NCI-H1417 treated with DMSO at 0.1 percent for 48 hours (cell line): ENCODE measurements at places on chromosomes 7 and 10.

DNA sequence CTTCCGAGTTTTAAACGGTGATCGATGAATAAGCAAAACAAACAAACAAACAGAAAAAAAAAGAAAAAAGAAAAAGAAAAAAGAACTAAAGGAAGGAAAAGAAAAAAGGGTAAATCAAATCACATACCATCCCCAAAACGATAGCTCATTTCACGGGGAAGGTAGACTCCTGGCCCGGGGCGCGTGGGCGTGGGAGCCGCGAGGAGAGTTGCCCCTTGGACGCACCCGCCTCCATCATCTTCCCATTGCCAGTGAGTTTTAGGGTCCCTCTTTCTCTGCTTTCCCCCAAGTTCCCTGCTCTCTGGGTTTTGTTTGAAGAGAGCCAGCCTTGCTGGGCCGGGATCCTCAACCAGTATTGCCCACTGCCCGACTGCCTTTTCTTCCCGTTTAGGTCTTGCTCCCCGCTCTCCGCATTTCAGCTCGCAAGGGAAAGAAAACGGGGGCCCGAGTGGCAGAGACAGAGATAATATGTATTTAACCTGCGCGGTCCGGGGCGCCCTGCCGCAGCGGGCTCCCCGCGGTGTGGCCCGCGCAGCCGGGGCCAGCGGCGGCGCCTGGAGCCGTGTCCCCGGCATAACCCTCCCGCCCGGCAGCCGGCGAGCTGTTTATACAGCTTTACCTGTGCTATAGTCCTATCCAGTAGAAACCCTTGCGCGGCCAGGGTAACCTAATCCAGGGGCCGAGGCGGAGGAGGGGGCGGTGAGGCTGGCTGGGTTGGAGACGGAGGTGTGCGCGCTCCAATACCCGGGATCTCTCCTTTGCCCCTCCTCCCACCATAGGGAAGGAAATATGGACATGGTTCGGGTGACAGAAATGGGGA lies 5.2 kb upstream of the GATA3 start:
- no peak for DNase-seq

DNA sequence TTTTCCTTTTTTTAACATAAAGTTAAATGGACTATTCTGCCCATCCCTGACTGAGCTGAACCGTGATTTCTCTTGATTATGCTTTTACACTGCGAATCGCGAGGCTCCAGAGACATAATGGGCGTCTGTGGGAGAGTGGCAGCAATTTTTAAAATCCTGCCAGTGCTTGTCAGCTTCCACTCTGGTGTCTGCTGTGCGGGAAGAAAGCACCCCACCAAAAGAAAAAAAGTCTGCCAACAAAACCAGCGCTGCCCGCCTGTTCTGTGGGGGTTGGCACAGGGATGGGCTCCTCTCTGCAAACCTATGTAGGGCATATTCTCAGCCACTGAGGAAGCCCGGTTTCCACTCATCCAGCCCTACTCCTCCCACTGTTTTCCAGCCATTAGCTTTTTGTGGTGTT lies 592.3 kb upstream of the GALNT17 start:
- no peak for DNase-seq

GRCh38 chr10:63766745-63767137 lies 245.5 kb downstream of the REEP3 start:
- DNase-seq: no peak

GRCh38 chr10:100470367-100470766 lies 7.6 kb downstream of the WNT8B start:
- DNase-seq: no peak

- DNase-seq: no peak
Observed at GRCh38 chr7:151115121-151115835, 29.0 kb downstream of the AGAP3 start.

DNA sequence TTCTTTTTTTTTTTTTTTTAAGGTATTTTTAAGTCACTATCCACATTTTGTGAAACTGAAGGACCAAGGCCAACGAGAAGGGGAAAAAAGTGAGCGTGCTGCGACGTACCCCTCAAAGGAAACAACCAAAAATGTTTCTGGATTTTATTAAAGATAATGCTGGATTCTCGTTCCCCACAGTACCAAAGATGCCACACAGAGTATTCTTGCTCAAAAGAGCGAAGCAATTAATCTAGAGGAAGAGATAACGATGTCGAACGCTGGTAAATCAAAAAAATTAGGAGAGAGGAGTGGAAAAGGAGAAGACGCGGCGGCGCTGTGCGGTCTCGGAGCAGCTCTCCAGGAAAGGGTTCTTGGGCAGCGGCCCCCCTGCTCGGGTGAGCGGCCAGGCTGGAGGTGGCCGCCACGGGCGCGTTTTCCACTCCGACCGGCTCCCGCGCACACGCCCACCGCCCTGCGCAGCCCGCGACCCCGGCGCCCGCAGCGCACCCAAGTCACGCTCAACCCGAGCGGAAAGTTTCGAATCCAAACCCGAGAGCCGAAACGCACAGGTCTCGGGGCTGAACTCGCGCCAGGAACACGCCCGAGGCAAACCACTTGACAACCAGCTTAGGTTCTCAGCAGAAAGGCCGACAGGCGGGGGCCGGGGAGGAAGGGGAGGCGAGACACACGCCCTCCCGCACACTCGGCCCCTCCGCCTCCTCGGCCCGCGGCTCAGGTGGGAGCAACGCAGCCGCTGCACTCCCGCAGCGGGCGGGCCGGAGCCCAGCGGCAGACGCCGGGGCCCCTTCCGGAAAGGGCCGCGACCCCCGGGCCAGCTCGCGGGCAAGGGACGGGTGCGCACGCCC lies 989 bp downstream of the SRPK2 start:
- DNase-seq: no peak

- DNase-seq: no peak
Observed at GRCh38 chr10:124145109-124145870, 51.9 kb upstream of the CHST15 start.

GRCh38 chr7:128191136-128191844 lies 49.8 kb upstream of the LEP start:
- DNase-seq: no peak

DNA sequence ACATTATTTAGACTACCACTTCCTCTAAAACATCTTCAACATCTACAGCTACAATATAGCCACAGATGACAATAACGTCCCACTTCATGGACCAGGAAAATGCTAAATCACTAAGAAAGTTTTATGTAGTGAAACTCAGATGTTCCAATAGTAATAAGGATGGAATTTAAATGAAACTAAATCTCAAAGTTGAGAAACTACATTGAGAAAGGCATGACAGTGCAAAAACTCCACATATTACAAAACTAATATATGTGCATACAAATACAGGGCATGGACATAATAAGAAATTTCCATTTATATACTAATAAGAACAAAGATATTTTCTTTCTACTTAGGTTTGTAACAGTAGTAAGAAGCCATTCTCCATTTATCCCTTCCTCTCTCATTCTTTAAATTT lies 31.1 kb downstream of the POT1 start:
- DNase-seq: no peak

DNA sequence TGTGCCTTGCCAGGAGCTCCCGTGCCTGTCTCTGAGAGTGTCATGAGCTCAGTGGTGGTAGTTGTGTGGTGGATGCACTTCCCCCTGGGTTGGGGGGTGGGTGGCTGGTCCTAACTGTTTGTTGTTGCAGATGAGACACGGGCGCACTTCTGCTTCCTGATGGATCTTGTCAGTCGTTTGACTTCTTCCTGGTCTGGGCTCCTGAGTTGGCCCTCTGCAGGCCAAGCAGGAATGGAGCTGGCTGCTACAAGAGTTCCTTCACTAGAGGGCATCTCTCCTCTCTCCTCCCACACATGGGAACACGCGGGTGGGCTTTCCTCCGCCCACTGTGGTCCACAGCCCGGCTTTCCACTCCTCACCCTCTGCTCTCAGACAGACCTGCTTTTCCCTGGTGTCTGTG lies 82.0 kb downstream of the BMS1 start:
- no peak for DNase-seq

- no peak for DNase-seq
Observed at GRCh38 chr7:15947754-15948153, 261.3 kb upstream of the MEOX2 start.

GRCh38 chr7:28483112-28483511 lies 70.8 kb downstream of the CREB5 start:
- DNase-seq: no peak

DNA sequence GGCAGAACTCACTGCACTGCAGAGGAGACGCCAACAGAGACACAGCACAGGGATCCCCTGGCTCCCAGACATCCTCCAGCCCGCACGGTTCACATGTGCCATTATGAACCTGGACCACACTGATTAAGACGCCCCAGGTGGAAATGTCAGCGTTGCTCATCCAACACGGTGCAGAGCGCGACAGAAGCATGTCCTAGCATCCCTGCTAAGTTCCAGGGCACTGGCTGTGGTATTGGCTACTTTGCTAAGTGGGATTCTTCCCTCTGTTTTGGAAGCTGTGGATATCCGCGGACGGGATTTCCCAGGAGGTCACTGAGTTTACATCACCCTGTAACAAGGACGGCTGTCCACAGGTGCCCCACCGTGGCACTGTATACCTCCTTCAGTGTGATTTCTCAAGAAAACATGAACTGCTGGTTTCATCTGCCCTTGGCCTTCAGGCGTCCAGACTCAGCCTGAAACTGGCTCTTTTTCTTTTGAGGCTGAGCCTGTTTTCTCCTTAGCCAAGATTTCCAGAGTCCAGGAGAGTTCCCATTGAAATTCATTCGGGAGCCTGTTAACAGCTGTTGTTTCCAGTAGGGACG lies 324.0 kb downstream of the WDR37 start:
- DNase-seq: no peak

GRCh38 chr7:157793973-157794745 lies 457.4 kb downstream of the DNAJB6 start:
- DNase-seq: no peak

- no peak for DNase-seq
Observed at GRCh38 chr7:151273651-151274390, 25.3 kb upstream of the SMARCD3 start.

- DNase-seq: no peak
Observed at GRCh38 chr10:75205908-75206307, 4.7 kb upstream of the VDAC2 start.

GRCh38 chr10:78211561-78212051 lies 177.9 kb downstream of the RPS24 start:
- no peak for DNase-seq

DNA sequence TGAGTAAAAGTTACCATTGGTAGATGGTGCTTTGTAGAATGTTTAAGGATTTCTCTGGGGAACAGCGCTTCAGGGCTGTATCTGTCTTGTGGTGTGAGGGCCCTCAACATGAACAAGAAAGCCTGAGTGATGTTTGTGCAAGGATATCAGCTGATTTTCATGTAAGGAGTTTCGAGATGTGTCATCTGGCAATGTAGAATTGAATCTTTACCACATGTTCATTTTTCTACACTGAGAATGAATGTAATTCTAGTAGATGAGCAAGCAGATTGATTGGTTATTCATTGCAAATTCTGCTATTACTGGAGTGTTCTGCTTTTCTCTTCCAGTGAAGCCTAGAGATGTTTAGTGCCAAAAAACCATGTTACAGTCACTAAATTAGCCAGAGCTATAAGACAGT lies 87.7 kb downstream of the ST7 start:
- DNase-seq: no peak

DNA sequence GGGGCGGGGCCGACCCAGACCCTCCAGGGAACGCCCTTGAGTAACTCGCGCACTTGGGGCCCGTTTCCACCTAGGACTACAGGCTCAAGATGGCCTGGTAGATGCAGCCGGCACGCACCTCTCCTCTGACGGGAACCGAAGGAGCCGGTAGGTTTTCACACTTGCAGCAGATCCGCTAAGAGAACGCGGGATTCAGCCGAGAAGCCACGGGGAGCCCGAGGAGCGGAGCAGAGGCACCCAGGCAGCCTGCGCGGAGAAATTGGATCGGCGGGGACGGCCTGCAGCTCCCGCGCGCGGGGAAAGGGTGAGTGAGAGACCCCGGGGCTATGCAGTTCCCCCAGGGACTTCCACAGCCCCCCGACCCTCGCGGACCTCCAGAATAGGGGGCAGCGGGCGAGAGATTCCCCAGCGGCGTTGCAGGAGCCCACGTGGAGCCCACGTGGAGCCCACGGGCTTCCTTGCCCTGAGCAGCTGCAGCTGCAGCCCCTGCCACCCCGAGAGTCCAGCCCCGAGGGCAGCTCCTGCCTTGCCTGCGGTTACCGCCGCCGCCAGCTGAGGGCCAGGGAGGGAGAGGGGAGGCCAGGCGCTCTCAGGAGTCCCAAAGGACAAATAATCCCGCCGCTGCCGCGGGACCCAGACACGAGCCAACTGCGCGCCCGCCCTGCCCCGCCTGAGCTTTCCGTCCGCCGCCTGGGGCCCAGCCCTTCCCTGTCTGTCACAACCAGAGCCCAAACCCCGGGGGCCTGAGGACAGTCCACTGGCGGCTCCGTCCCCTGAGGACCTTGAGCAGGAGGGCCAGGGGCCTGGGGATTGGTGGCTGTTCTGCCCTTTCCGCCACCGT lies 13.1 kb downstream of the IFT22 start:
- no peak for DNase-seq

GRCh38 chr10:110036640-110037039 lies 28.9 kb downstream of the ADD3 start:
- DNase-seq: no peak

GRCh38 chr7:95586951-95587301 lies 9.4 kb downstream of the PDK4 start:
- no peak for DNase-seq
